ENCODE measurements at places on chromosomes 2 and 18.

GRCh38 chr18:44750774-44751173 is 70.1 kb downstream of the SETBP1 start:
- no peak for DNase-seq

DNA sequence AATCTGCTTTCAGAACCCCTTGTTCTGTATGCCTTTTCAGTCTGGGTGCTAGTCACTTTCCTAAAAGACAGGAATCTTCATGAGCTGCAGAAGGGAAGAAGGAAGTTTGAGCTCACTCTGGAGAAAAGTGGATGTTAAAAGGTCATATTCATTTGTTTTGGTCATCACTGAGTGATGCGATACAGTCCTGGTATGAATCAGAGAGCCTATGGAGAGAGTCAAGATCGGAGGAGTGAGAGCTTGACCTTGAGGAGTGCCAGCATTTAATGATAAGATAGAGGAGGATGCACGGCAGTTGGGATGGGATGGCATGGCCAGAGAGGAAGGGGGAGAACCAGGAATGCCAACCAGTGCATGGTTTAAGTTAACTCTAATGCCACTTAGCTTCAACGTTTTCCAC is 19.6 kb downstream of the USP39 start:
- peak; percentile 18 for DNase-seq

- DNase-seq: no peak
These were observed 46.8 kb downstream of the IMPA2 start for GRCh38 chr18:12028040-12028628.

DNA sequence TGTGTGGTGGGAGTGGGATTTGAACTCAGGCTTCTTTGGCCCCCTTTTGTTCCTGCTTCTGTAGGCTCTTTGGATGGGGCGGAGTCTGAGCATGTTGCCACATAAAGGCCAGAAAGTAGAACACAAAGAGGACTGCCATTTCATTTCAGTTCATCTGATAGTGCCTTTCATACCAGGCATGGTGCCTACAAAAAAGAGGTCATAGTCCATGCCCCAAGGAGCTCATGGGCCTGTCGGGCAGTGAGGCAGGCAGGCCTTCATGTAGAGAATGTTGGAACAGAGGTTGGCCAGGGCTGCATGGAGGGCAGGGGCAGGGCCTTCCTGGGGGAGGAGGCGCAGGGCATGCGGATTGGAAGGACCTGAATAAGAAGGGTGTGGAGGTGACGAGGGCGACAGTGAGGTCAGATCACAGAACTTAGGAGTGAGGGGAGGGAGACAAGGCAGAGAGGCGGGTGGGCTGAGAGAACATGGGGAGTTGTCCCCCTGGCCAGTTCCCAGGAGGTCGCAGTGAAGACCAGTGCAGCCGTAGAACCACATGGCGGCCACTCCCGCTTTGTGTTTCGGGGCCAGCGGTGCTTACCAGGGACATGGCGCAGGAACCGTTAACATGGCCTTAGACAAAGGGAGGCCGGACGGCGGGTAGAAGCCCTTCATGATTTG is 49.1 kb downstream of the ITGB1BP1 start:
- DNase-seq: no peak

DNA sequence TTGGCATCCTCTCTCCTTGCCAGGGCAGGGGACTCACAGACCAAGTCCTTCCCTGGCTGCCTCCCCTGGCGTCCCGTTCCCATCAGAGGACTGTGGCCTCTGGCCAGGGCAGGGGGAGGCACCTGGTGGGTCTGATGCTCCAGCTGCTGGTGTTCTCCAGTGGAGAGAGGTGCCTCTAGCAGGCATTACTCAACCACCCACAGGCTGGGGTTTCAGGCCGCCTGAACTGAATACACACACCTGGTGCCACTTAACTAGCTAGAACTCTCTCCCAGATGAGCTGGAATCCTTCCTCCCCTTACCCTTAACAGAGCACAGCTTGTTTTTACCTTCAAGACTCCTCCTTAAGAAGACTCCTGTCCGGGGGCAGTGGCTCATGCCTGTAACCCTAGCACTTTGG is 37.7 kb upstream of the CNGA3 start:
- no peak for DNase-seq

DNA sequence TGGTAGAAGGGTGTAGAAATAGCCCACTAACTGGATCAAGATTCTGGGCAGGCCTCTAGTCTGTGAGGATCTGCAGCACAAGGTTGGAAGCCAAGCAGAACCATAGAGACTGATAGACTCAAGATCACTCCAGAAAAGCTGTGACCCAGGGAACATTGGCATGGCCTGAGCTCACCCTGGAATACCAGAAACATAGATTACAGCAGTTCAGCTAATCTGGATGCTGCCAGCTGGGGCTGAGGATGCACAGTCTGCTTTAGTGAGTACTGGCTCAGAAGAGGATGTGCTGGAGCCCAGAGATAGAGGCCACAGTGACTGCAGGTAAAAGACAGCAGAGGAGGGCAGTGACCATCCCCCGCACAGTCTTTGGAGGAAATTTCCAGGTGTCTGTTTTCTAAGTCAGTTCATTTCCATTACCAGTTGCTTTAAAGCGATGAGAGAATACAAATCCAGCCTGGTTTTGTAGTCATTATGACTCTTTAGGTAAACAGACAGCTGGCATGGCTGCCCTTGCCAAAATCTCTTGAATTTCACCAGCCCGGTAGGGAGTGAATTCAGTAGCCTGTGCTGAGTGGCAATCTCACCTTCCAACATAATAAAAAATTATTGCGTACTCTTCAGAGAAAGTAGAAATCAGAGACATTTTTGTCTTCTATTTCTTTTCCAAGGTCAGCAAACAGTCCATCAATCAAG is 119.2 kb downstream of the ANTXR1 start:
- no peak for DNase-seq

DNA sequence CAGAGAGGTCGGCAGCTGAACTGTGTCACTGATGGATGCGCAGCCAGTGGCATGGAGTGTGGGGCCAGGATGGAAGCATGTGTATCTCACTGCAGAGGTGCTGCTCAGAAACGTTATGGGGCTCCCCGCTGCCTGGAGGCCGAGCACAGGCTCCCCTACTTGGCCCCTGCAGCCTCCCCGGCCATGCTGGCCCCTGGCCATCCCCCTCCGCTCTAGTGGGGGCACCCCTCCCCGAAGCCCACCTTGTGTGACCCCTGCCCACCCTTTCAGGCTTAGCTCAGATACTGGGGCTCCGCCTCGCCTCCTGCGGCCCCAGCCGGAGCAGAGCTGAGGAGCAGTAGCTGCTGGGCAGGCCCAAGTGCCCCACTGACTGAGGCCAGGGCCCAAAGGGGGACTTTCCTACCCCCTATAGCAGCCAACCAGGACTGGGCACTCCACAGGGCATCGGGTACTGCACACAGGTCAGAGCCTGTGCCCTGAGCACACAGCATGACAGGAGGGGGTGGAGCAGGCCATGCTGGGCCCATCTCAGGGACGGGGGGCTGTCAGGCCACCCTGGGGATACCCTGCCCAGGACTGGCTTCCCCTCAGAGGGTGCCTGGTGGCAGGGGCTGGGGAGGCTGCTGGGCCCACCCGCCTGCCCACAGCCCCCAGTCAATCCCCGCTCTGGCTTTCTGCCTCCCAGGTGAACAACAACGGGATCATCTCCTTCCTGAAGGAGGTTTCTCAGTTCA is 31.3 kb downstream of the SNED1 start:
- DNase-seq: no peak

- no peak for DNase-seq
These were observed 260.0 kb downstream of the TNS1 start for GRCh38 chr2:217742841-217743240.

DNA sequence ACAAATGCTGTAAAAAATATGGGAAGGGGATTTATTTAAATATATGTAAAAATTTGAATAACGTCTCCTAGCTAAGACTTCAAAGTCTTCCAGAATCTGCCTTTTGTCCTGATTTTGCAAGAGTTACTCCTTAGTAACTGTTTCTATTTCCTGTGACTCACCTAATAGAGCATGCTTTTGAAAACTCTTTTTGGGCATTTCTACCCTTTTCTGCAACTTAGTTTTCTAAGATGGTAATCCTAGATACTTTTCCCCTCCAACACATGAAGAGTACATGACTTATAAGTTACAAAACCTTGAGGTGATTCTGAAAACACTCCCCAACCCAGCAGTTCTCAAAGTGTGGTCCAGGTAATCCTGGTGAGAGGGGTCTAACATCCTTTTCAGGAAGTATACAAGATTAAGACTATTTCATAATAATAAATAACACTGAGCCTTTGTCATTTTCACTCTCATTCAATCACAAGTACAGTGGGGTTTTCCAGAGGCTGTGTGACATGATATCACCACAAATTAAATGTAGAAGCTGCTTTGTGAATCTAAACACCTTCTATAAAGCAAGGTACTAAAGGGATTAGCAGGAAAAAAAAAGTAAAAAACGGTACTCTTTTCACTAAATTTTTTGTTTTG is 31.9 kb downstream of the PPP4R3B start:
- peak; percentile 60 for DNase-seq

GRCh38 chr2:2787301-2787907 is 456.3 kb upstream of the MYT1L start:
- no peak for DNase-seq

GRCh38 chr2:10033251-10034006 is 9.9 kb upstream of the KLF11 start:
- DNase-seq: no peak

DNA sequence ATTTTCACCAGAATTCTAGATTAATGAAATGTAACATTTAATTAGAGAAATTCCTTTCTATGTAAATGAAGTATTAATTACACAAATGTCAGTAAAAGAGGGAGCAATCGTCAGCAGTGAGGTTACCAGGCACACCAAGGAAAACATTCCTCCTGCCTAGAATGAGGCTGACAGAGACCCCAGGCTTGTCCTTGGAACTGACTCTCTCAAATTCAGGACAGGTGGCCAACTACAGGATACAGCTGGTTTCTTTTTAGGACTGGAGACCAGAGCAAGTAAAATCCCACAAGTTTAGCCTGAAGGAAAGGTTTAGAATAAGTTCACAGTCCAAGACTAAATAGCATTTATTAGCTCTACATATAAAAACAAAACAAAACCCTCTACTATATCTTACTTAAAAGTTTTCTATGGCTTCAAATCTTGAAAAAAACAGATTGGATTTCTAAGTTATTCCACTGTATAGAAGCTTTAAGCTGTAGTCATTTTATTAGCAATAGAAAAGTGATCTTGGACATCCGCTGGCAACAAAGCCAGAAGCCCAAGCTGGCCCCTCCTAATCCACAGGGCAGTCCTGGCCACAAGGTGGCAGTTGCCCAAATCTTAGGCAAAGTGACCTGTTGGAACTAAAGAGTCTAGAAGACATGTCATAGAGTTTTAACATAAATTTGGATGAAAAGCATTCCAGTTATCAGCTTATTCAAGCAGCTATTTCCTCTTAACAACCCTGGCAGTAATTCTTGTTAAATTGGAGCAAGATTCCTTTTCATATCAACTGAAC is 81.0 kb downstream of the SP3 start:
- DNase-seq: peak; percentile 66

DNA sequence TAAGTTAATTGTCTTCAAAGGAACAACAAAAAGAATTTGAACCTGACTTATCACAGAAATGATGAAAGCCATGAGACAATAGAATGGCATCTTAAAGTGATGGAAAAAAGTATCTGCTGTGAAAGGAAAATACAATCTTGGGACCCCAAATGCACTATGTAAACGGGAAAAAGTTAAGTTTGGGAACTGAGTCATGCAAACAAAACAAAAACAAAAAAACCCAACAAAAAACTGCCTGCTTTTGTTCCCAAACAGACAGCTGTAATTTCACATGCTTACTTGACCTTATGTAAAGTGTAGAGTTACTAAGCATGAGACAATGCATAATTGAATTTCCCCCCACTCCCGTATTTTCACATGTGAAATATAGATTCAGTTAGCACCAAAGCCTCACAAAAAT is 122.1 kb upstream of the RBMS1 start:
- no peak for DNase-seq

GRCh38 chr18:53941601-53942338 is 282.7 kb downstream of the MBD2 start:
- peak; percentile 1 for DNase-seq

DNA sequence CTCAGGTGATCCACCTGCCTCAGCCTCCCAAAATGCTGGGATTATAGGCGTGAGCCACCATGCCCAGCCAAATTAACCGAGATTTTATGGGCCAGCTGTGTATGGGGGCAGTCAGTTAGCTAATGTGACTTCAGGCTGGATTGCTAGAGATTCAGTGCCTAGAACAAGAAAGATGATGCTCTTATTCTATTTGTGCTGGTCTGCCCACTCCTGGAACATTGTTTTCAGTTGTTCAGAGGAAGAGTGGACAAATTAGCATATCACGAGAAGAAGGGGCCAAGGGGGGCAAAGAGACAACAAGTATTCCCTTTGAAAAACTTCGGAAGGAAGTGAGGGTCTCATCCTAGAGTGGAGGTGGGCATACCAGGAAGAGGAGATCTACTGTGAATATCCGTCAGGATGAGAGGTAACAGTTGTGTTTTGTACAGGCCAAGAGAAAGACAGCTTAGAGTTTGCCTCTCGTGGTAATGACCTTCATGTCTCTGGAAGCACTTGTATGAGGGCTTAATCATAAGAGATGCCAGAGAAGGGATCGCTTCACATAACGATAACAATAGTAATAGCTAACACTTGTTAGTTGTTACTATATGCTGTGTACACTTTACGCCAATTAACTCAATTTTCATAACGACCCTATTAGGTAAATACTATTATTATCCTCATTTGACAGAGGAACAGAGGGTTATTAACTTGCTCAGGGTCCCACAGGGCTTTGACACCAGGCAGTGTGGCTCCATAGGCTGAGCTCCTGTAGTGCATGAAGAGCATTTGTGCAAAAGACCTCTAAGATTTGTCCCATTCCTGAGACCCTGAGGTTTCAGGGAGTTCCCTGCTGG is 138.3 kb downstream of the DDX1 start:
- DNase-seq: no peak

DNA sequence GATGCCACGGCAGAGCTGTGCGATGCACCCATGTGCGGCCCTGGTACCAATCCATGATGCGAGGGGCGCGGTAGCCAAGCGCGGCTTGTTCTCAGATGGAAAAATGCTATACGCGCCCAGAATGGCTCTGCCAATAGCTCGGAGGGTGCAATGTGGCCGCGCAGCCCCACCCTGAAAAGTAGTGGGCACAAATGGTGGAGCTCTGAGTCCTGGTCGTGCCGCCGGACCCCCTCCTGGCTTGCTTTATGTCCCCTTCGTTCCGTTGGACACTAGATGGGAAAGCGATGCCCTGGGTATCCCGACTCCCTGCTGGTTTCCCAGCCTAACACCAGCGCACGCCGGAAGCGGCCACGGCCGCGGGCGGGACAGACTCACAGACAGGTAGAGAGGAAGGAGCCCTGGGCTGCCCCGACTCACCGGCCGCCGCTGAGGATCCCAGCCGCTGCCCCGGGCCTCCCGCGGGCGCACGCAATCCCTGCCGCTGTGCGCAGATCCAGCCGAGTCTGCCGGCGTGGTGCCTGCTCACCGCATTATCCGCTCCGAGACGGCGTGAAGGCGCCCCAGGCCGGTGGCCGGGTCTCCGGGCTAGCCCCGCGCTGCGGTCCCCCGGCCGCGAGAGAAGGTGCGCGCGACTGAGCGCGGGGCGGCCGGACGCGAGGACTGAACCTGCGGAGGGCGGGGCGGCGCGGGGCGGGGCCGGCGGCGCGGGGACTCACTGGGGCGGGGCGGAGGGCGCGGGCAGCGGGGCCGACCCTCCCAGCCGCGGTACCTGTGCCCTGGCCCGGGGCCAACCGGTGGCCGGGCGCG is at the start of gene CDC42EP3:
CDC42EP3 (minus strand) TSS at position 634 of the 807 bp plus-strand sequence. CDS start 25,055 bp downstream, outside the sequence.
- peak; percentile 60 for DNase-seq

- no peak for DNase-seq
These were observed 284.9 kb downstream of the INSIG2 start for GRCh38 chr2:118372886-118373830.
